Activated naive CD8-positive, alpha-beta T cell treated with anti-CD3 and anti-CD28 coated beads, Interleukin-2, amount 10 ng/mL, durations not matched to agents 7 days and 5 days (primary cell): ENCODE measurements at places on chromosomes 1 and 21.

GRCh38 chr1:156438278-156438987, 62.1 kb downstream of the MEF2D start:
- peak overlapping the region; percentile 2 for H3K4me3 ChIP-seq
- no peaks in the 10 kb centered on the region for H3K36me3 ChIP-seq
- peaks cover 25% of the 10 kb centered on the region for H3K4me1 ChIP-seq
- peaks cover 91% of the 10 kb centered on the region for H3K27me3 ChIP-seq
- no peak overlapping the region for H3K27ac ChIP-seq
- DNase-seq, result no peak

DNA sequence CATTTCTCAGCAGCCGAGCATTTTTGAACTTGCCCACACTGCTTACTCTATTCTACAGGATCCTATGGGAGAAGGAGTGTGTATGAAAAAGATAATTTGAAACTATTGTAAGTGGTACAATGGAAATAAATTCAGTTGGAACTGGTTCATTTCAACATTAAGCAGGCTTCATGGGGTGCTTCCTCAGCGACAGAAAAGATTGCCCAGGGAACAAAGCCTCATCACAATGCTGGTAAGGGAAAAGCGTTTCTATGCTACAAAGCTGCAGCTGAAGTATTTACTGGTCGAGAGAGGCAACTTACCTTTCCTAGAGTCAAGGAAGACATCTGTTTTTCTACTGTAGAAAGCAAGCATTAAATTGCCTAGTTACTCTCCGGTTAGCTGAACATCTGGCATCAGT, 568.2 kb upstream of the ZP4 start:
- no peaks in the 10 kb centered on the region for H3K4me1 ChIP-seq
- H3K27me3 ChIP-seq, result no peaks in the 10 kb centered on the region
- H3K4me3 ChIP-seq, result no peak overlapping the region
- no peak for DNase-seq
- H3K36me3 ChIP-seq, result no peaks in the 10 kb centered on the region

GRCh38 chr1:201022820-201023516, 546 bp downstream of the KIF21B start:
- peaks cover 26% of the 10 kb centered on the region for H3K36me3 ChIP-seq
- H3K27ac ChIP-seq, result peak overlapping the region; percentile 100
- H3K27me3 ChIP-seq, result no peaks in the 10 kb centered on the region
- DNase-seq, result no peak

DNA sequence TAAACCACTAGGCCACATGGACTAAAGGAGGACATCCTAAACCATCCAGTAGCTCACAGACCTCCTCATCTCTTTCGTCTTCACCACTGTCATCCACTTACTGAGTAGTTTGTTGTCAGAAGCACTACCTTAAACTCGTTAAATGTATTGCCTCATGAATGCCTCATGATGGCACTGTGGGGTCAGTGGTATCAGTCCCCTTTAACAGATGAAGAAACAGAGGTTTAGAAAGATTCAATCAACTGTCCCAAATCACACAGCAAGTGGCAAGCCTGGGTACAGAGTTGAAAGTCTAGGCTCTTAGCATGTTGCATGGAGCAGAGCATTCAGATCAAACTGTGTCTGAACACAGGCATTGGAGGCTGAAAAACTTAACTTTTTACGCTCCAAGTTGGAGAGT, 183.6 kb upstream of the KIAA0040 start:
- H3K4me1 ChIP-seq, result no peaks in the 10 kb centered on the region
- H3K36me3 ChIP-seq, result no peaks in the 10 kb centered on the region
- no peak overlapping the region for H3K4me3 ChIP-seq

- no peak for DNase-seq
- H3K4me1 ChIP-seq, result peaks cover 38% of the 10 kb centered on the region
- H3K36me3 ChIP-seq, result no peaks in the 10 kb centered on the region
Measured at GRCh38 chr1:11908095-11908675, 18.0 kb downstream of the KIAA2013 start.

DNA sequence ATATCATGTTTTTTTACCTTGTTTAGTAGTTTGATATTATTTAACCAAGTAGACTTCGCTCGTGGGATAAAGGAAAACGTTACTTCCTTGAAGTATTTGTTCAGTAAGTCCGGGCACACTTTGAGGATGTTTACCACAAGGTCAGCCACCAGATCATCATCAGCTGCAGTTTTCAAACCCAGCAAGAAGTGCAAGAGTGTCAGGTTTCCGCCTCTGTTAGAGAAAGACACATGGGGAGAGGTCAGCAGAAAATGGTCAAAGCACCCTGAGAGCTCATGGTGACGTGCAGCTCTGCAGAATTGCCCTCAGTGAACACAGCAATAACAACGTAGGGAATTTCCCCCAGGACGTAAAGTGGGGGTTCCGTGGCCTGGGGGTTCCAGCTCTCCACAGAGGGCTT, 24.4 kb downstream of the URB1 start:
- H3K4me1 ChIP-seq, result peaks cover 2% of the 10 kb centered on the region
- H3K4me3 ChIP-seq, result no peak overlapping the region
- DNase-seq, result no peak
- no peak overlapping the region for H3K27ac ChIP-seq

DNA sequence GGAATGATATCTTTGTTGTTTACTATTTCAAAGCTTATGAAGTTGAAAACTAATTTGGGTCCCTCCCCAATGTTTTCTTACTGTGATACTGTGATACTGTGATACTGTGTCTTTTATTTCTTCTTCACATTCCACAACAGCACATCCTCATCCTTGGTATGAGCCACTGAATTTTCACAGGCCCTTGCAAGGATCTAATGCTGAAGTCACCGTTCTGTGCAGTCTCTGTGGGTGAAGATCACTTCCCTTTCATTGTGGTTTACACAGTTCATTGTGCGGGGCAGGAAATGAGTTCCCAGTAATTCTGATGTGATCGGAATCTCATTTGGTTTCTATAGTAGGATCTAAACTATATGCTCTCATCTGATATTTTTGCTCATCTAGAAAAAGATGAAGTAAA, 32.1 kb upstream of the PAXBP1 start:
- no peak overlapping the region for H3K4me3 ChIP-seq
- H3K27me3 ChIP-seq, result no peaks in the 10 kb centered on the region
- H3K27ac ChIP-seq, result no peak overlapping the region
- DNase-seq, result no peak
- peaks cover 16% of the 10 kb centered on the region for H3K4me1 ChIP-seq
